ENCODE measurements at places on chromosomes 5 and 9. TPM values are rescaled to one million over a fixed set of nuclear protein-coding genes. Genes with fewer than 3 reads are reported as not detected.

DNA sequence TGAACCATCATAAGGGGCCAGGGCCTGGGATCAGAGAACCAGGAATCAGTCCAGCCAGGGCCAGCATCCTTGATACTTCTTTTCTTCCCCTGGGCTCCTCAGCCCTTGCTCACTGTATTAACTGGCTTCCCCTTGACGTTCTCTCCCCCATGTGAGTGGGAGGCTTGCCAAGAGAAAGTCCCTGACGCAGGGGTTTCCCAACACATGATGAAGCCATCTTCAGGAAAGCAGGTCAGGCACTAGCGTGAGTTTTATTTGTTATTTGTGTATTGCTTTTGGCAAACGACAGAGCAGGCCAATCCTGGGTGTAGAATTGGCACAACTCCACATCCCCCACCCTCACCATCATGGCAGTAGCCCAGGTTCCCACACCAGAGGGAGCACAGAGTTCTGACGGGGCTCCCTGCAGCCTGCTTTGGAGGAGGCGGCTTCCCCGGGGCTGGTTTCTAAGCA, 165.5 kb upstream of the NFIL3 start:
- no peak overlapping the region for H3K4me3 ChIP-seq
- no peaks in the 10 kb centered on the region for H3K27me3 ChIP-seq
- no peak overlapping the region for H3K27ac ChIP-seq
- no peaks in the 10 kb centered on the region for H3K36me3 ChIP-seq
- no peak for DNase-seq

DNA sequence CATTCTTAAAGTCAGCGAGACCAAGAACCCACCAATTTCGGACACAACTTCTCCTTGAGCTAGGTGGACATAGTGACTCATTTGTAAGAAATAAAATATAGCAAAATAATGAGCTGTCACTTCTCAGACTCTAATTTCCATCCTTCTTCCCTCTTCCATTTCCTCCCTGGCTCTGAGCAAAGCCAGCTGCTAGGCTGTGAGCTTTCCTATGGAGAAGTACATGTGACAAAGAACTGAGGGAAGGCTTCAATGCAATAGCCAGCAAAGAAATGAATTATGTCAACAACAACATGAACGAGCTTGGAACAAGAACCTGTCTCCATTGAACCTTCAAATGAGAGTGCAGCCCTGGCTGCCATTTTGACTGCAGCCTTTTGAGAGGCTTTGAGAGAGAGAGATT, 25.9 kb upstream of the SELENOP start:
- no peak overlapping the region for H3K27ac ChIP-seq
- no peaks in the 10 kb centered on the region for H3K27me3 ChIP-seq
- H3K36me3 ChIP-seq, result no peaks in the 10 kb centered on the region
- no peak overlapping the region for H3K4me3 ChIP-seq

DNA sequence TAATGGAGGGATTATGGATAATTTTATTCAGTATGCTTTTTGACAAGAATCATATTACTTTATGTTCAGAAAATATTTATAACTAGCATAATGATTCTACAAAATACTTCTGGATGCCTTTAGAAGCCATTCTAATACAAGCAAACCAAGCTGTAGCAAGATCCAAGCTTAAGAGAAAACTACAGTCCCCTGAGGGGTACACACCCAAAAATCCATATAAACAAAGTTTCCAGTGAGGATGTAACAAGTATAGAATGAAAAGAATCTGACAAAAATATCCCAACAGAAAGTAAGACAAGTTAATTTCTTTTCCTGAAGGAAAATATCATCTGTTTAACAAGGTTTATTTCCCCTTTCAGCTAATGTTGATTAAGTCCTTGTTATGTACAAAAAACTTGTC, 53.9 kb downstream of the MLLT3 start:
- H3K4me3 ChIP-seq, result no peak overlapping the region
- H3K27ac ChIP-seq, result no peak overlapping the region
- H3K36me3 ChIP-seq, result no peaks in the 10 kb centered on the region
- DNase-seq, result no peak
- no peaks in the 10 kb centered on the region for H3K27me3 ChIP-seq

- H3K27me3 ChIP-seq, result no peaks in the 10 kb centered on the region
- H3K4me3 ChIP-seq, result no peak overlapping the region
- H3K36me3 ChIP-seq, result peaks cover 18% of the 10 kb centered on the region
- no peak overlapping the region for H3K27ac ChIP-seq
- no peak for DNase-seq
Measured at GRCh38 chr9:35107297-35108290, 4.7 kb upstream of the STOML2 start.

CAMSAP1 gene
- 4.4 TPM for polyA plus RNA-seq

DNA sequence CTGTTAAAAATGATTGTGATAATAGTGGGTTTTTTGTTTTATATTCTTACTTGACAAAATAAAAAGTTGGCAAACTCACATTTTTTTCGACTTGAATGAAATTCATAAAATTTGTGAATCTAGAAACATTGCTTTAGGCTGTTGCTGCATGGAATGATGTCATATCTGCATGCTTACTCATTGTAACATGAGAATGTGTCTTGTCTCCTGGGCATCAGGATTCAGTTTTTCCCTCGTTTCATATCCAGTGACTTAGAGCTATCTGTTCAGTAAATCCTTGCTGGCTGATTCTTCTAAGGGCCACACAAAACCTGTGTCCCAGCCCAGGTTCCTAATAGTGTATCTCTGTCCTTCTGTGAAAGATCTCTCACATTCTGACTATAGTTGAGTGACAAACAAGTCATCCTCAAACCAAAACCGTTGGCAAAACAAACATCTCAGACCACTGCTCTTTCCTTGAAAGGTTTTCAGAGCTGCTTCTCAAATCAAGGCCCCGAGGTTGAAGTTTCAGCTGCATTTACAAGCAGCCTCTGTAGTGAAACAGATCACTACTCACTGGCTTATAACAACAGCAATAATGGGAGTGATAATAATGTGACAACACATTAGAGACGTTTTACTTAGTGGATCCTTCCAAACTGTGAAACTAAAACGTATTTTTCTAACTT, 95.0 kb downstream of the NPR3 start:
- H3K27me3 ChIP-seq, result no peaks in the 10 kb centered on the region
- no peaks in the 10 kb centered on the region for H3K36me3 ChIP-seq
- no peak overlapping the region for H3K4me3 ChIP-seq
- DNase-seq, result no peak
- H3K4me1 ChIP-seq, result no peaks in the 10 kb centered on the region

DNA sequence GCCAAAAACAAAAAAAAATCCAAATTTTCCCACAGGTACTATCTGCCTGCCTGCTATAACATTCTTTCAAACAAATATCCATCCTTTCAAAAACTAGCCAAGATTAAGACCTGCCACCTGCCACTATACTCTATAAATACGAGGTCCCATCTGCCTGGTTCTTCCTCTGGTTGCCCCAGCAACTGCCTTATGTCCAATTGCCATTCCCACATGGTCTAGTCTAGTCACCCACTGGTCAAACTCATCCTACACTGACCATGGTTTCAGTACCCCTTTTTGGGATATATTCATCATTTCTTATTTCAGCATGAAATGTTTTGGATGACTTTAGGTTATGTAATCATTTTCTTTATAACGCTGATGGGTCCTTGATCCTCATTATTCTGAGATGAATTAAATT, 95.1 kb upstream of the CCNG1 start:
- H3K4me1 ChIP-seq, result no peaks in the 10 kb centered on the region
- no peaks in the 10 kb centered on the region for H3K27me3 ChIP-seq
- no peak overlapping the region for H3K27ac ChIP-seq
- no peak for DNase-seq
- no peaks in the 10 kb centered on the region for H3K36me3 ChIP-seq

CD14 gene
- 2.7 TPM for polyA plus RNA-seq

PCDHA1 gene
- polyA plus RNA-seq, result not detected

GRCh38 chr5:14199902-14200301, 56.8 kb downstream of the TRIO start:
- H3K27ac ChIP-seq, result no peak overlapping the region
- H3K36me3 ChIP-seq, result no peaks in the 10 kb centered on the region
- no peak for DNase-seq
- H3K4me1 ChIP-seq, result no peaks in the 10 kb centered on the region

DNA sequence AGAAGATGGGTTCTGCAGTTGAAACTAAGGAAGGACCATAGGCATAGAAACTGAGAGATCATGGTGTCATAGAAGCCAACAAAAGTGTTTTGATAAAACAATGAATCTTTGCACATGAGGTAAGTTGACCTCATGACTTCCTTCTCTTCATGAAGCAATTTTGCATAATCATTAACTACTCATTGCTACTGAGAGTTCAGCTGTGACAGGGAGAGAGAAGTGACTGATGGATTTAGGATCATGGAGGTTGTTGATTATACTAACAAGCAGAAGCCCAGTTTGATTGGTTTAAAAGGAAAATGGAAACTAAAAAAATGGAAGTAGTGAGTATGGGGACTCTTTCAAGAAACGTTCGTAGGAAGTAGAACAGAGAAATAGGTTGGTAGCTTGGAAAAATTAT, 51.2 kb downstream of the PARP8 start:
- H3K36me3 ChIP-seq, result no peaks in the 10 kb centered on the region
- DNase-seq, result no peak
- H3K27ac ChIP-seq, result no peak overlapping the region
- peaks cover 94% of the 10 kb centered on the region for H3K4me1 ChIP-seq
- H3K27me3 ChIP-seq, result no peaks in the 10 kb centered on the region

GRCh38 chr5:125160787-125161502, 414.5 kb upstream of the ZNF608 start:
- no peak overlapping the region for H3K4me3 ChIP-seq
- H3K36me3 ChIP-seq, result no peaks in the 10 kb centered on the region
- DNase-seq, result no peak
- H3K4me1 ChIP-seq, result no peaks in the 10 kb centered on the region
- H3K27ac ChIP-seq, result no peak overlapping the region
- no peaks in the 10 kb centered on the region for H3K27me3 ChIP-seq

DNA sequence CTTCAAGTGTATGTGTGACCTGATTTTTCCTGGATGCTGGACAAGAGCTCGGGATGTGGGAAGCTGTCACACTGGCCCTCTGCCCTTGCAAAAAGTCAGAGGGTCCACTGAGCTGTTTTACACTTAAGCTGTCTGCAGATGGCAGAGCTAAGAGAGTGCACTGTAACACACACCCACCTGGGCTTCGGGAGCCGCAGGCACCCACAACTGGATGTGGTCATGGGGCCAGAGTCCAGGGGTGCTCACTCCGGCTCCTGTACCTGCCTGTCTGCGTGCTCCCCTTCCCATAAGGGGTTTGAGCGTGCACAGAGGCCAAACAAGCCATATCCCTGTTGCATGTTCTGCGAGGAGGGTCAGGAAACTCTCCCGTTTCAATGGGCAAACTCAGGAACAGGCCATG, 82.5 kb downstream of the LRRC70 start:
- no peaks in the 10 kb centered on the region for H3K4me1 ChIP-seq
- DNase-seq, result no peak
- H3K4me3 ChIP-seq, result no peak overlapping the region
- H3K27me3 ChIP-seq, result no peaks in the 10 kb centered on the region
- H3K27ac ChIP-seq, result no peak overlapping the region

GRCh38 chr5:156475182-156476157, 148.5 kb downstream of the SGCD start:
- no peak overlapping the region for H3K4me3 ChIP-seq
- DNase-seq, result no peak
- no peaks in the 10 kb centered on the region for H3K27me3 ChIP-seq
- H3K36me3 ChIP-seq, result no peaks in the 10 kb centered on the region

- no peak overlapping the region for H3K4me3 ChIP-seq
- H3K4me1 ChIP-seq, result no peaks in the 10 kb centered on the region
- no peaks in the 10 kb centered on the region for H3K36me3 ChIP-seq
- no peaks in the 10 kb centered on the region for H3K27me3 ChIP-seq
Measured at GRCh38 chr9:89915187-89915586, 310.4 kb downstream of the GADD45G start.

DNA sequence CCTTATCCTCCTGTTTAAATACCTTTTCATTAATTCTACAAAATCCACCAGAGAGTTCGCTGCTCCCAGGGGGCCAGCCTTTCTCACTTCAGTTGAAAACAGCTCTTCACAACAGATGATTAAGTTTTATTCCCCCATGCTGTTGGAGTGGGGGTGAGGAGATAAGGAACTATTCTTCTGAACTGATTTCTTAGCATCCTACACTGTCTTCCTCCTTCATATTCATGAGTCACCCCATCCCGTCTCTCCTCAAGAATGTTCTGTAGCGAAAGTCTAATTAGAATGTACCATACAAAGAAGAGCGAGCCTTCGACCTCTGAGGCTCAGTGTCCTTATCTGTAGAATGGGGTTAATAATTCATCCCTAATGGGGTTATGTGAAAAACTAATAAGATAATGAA, 138.0 kb downstream of the PIK3R1 start:
- no peaks in the 10 kb centered on the region for H3K36me3 ChIP-seq
- H3K27me3 ChIP-seq, result no peaks in the 10 kb centered on the region
- H3K27ac ChIP-seq, result no peak overlapping the region
- H3K4me3 ChIP-seq, result no peak overlapping the region
- no peak for DNase-seq

GRCh38 chr9:132181796-132182313, 20.0 kb downstream of the NTNG2 start:
- H3K27me3 ChIP-seq, result peaks cover 8% of the 10 kb centered on the region
- H3K27ac ChIP-seq, result no peak overlapping the region
- H3K4me1 ChIP-seq, result no peaks in the 10 kb centered on the region
- no peak for DNase-seq
- no peak overlapping the region for H3K4me3 ChIP-seq
- H3K36me3 ChIP-seq, result no peaks in the 10 kb centered on the region

- no peak overlapping the region for H3K4me3 ChIP-seq
- no peaks in the 10 kb centered on the region for H3K36me3 ChIP-seq
- H3K4me1 ChIP-seq, result no peaks in the 10 kb centered on the region
- no peak overlapping the region for H3K27ac ChIP-seq
- DNase-seq, result no peak
- no peaks in the 10 kb centered on the region for H3K27me3 ChIP-seq
Measured at GRCh38 chr5:79787448-79787847, 97.8 kb downstream of the CMYA5 start.

DNA sequence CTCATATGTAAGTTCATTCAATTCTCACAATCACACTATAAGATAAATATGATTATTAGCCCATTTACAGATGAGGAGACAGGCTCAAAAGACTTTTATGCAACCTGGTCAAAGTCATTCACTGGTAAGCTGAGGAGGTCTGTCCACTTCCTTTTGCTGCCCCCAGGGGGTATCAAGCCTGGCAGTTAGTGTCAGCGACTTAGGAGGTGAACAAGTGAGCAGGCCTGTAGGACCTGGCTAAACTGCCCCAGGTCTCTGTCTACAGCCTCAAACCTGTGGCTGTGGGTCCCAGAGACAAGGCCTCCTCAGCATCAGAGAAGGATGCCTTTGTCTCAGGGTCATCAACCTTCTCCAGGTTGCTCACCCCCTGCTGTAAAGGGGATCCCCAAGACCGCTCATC, 10.4 kb downstream of the TGFBI start:
- H3K36me3 ChIP-seq, result no peaks in the 10 kb centered on the region
- H3K4me1 ChIP-seq, result peaks cover 49% of the 10 kb centered on the region
- no peak for DNase-seq
- no peak overlapping the region for H3K4me3 ChIP-seq

- no peaks in the 10 kb centered on the region for H3K27me3 ChIP-seq
- no peak overlapping the region for H3K4me3 ChIP-seq
- no peak overlapping the region for H3K27ac ChIP-seq
- no peak for DNase-seq
Measured at GRCh38 chr9:113648586-113648985, 185.1 kb downstream of the RGS3 start.

- no peaks in the 10 kb centered on the region for H3K27me3 ChIP-seq
- no peak overlapping the region for H3K4me3 ChIP-seq
- H3K27ac ChIP-seq, result no peak overlapping the region
- DNase-seq, result no peak
Measured at GRCh38 chr5:66891184-66891925, 295.2 kb downstream of the MAST4 start.

PDZD2 gene
- 0.07 TPM for polyA plus RNA-seq

GRCh38 chr9:123928533-123929176, 1.3 kb downstream of the DENND1A start:
- peak; percentile 6 for DNase-seq
- H3K4me3 ChIP-seq, result peak overlapping the region; percentile 21
- H3K27me3 ChIP-seq, result no peaks in the 10 kb centered on the region
- H3K36me3 ChIP-seq, result no peaks in the 10 kb centered on the region
- H3K27ac ChIP-seq, result peak overlapping the region; percentile 35

Measured in CD4-positive, alpha-beta memory T cell (primary cell).